RKO (cell line): ENCODE measurements at places on chromosomes 7 and 10.

GRCh38 chr10:90751107-90751997 lies 106.5 kb downstream of the HTR7 start:
- DNase-seq, result peak; percentile 34

- DNase-seq, result no peak
Observed at GRCh38 chr10:43316516-43316915, 49.7 kb upstream of the RASGEF1A start.

- no peak for DNase-seq
Observed at GRCh38 chr10:3054851-3055199, 12.5 kb upstream of the PFKP start.

DNA sequence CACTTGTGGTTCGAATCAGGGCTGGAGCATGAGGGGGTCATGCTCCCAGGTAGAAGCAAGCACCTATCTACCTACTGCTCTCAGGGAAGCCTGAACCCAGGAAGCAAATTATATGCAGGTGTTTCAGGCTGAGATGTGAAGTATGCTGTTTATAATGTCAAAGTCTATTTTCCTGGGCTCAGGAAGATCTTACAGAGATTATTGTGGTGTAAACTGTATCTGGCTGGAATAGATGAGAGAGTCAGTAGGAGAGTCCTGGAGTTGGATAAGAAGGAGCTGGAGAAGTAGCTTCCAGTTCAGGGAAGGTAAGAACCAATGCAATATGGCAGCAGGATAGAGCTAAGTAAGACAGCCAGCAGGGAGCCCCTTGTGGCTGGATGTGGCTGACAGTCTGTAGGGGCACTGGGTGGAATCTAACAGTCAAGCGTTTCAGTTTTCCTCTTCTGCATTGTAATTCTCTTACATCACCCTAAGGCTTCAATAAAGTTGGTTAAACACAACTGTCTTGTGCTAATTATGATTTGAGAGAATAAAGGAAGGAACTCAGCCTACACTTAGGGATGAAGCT lies 105.9 kb upstream of the EEPD1 start:
- peak; percentile 6 for DNase-seq

DNA sequence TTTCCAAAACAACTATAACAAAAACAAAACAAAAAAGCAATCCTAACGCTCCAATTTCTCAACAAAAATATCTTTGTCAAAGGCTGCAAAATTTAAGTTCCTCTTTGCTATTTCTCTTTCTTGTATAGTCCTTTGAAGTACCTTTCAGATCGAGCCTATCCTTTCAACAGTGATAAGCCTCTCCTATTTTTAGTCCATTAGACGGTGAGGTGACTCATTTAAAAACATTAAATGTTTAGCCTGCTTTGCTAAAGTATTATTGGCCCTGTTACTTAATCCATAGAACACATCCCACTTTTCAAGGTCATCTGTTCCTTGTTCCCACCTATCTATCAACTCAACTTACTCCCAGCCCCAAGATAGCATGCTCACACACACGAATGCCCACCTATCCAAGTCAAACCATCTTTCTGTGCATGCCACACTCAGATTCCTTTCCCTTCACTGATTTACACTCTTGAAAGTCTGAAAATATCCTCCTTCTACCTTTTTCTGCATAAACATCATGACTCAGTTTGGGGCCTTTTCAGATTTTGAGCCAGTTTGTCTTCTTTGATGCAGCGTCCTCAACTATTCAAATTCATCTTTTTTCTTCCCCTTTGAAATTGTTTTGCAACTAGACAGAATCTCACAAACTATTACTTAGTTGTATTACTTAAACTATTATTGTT lies 224.9 kb upstream of the TMEM229A start:
- DNase-seq, result no peak

DNA sequence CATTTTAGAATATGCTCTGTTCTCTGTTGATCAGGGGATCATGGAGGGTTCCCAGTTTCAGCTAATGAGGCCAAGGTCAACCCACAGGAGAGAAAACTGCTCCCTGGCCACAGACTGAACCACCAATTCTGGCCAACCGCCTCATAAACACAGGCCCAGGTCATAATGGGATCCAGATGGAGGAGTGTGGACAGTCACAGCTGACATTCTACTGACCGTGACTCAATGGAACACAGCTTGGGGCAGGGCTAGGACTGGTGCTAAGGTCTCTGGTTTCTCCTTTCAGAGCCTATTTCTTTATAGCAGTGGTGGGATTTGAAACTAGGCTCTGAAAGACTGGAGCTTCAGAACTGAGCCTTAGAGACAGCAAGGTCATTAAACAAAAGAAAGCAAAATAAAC lies 68.3 kb downstream of the HIPK2 start:
- no peak for DNase-seq

- no peak for DNase-seq
Observed at GRCh38 chr7:50448823-50449222, 1.3 kb downstream of the FIGNL1 start.

- DNase-seq, result no peak
Observed at GRCh38 chr10:51186361-51186760, 112.1 kb downstream of the PRKG1 start.

- DNase-seq, result no peak
Observed at GRCh38 chr7:16260236-16260728, 161.1 kb downstream of the CRPPA start.

GRCh38 chr7:139526578-139527544 lies 3.4 kb downstream of the CLEC2L start:
- no peak for DNase-seq

- peak; percentile 80 for DNase-seq
Observed at GRCh38 chr7:41189866-41190265, 513.0 kb downstream of the INHBA start.

DNA sequence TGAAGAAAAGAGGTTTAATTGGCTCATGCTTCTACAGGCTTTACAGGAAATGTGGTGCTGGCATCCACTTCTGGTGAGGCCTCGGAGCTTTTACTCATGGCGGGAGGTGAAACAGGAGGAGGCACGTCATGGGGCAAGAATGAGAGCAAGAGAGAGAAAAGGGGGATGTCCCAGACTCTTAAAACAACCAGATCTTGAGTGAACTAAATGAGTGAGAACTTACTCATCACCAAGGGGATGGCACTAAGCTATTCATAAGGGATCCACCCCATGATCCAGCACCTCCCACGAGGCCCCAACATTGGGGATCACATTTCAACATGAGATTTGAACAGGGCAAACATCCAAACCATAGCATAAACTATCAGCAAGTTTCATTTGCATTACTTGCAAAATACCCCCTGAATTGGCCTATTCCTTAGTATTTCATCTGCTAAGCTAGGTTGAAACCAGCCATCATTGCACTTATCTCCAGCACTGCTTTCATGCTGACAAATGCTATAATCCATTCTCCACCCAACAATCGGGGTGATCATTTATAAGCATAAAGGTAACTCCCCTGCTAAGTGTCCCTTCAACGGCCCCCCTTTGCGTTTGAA lies 179.0 kb downstream of the NOC3L start:
- DNase-seq, result peak; percentile 51
